Activated naive CD4-positive, alpha-beta T cell treated with anti-CD3 and anti-CD28 coated beads, Interleukin-2, amount 50 U/mL, for 16 hours (primary cell): ENCODE measurements at places on chromosomes 13 and 19.

GRCh38 chr19:18408053-18408476 lies 10.6 kb upstream of the LRRC25 start:
- no peak for DNase-seq

GRCh38 chr13:73025217-73026012 lies 33.4 kb upstream of the KLF5 start:
- DNase-seq: no peak

DNA sequence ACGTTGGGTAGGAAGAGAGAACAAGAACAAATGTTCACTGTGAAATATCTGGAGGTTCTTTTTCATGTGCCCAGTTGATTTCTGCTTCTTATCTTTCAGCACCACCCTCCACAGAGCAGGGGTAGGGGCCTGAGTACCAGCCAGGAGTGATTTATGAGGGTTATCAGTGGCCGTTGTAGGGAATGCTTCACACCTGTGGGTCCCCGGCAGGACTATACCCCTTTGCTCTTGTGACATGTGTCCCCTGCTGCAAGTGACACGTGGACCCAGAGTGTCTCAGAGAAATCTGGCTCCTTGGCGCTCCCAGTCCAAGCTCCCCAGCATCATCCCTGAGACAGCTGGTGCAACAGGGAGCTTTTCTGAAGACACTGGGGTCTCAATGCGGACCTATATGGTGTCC lies 29.7 kb downstream of the SIAH3 start:
- DNase-seq: no peak

- DNase-seq: no peak
These were observed 116.7 kb downstream of the SOX1 start for GRCh38 chr13:112183532-112184090.

DNA sequence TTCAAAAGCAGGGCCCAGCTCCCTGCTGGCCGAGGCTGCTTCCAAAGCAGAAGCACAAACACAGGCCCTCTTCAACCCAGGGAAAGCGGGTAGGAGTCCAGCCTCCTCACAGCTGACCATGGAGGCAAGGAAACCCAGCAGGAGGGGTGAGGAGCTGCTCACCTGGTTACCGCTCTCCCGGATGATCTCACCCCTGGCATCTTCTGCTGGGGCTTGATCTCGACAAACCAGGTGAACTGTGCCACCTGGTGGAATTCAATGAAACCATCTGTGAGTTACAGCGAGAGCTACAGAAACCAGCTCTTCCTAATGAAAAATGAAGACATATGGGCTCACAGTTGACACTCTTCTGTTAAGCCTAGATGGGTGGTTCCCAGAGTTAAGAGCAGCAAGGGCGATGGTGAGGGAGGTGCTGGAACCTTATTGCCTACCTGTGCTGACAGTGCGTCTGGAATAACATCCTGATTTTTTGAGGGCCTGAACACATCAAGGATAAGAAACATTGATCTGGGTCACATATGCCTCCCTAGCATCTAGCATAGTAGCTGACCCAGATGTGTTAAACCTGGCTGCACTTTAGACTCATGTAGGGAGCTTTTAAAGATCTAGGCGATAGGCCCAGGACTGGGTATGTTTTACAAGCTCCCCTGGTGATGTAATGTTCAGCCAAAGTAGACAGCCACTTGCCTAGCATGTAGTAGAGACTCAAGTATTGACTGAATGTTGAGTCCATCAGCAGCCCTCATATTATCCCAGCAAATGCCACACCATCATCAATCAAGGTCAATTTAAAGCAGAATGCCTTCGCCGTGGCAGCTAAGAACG lies 6.1 kb downstream of the DHRS12 start:
- peak; percentile 63 for DNase-seq

GRCh38 chr19:36527873-36528193 lies 238 bp downstream of the ZNF260 start:
- DNase-seq: no peak

DNA sequence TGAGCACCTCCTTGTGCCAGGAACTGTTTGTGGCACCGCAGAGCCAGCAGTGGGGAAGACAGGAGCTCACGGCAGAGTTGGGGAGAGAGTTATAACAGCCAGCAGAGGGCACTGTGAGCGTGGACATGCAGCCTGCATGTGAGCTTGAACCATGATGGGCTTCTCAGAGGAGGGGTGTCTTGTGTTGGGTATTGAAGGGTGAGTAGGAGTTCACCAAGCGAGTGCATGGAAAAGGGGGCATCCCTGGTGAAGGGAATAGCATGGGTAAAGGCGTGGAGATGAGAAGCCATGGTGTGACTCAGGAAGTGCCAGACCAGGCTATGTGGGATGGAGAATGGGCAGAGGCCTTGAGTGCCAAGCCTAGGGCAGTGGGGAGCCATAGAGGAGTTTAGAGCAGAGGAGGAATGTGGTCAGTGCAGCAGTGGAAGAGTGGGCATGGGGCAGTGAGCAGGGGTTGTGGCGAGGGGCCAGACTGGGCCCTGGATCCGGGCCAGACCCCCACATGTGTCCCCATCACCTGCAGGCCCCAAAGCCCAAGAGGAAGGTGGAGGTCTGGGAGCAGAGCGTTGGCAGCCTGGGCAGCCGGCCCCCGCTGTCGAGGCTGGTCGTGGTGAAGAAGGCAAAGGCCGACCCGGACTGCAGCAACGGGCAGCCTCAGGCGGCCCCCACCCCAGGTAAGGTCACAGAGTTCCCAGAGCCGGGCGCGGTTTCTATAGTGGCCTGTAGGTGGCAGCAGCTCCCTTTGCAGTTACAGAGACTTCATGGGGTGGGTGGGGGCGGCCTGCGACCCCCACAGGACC lies 11.8 kb upstream of the SHD start:
- peak; percentile 68 for DNase-seq

- DNase-seq: peak; percentile 49
These were observed 28.2 kb upstream of the GPI start for GRCh38 chr19:34336781-34337271.

DNA sequence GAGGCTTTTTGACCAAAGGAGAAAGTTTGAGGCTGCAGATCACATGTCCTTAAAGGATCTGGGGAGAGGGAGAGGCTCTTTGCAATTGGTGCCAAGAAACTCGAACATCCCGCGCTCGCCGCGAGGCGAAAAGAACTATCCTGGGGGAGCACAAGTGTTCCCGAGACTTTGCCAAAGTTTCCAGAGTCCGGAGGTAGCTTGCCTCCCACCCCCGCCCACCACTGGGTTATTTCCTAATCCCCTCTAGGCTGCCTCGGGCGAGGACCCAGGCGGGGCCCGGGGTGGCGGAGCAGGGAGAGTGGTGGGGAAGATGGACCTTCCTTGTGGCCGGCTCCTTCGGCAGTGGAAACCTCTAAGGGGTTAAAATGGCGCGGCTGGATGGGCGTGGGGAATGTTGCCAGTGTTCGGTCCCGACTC lies 114.5 kb downstream of the KCNRG start:
- no peak for DNase-seq

GRCh38 chr19:55554741-55555152 lies 9.4 kb upstream of the SBK3 start:
- DNase-seq: no peak

DNA sequence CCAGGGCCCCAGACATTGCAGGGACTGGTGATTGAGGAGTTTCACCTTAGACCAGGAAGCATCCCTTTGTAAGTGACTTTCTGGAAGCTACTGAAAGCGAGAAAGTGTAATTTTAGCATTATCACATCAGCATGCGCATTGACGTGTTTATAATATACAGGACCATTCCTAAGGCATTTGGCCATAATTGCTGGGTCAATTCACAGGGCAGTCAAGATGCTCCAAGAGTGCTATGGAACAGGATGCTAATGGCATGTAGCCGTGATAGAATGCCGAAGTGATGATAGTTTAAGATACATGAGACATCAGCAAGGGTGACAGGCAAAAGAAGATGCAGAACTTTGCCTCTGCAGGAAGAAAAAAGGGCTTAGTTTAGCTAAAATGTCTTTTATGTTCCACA lies 347.6 kb upstream of the NBEA start:
- DNase-seq: no peak

- DNase-seq: no peak
These were observed 46.0 kb downstream of the MICU2 start for GRCh38 chr13:21557995-21558394.

DNA sequence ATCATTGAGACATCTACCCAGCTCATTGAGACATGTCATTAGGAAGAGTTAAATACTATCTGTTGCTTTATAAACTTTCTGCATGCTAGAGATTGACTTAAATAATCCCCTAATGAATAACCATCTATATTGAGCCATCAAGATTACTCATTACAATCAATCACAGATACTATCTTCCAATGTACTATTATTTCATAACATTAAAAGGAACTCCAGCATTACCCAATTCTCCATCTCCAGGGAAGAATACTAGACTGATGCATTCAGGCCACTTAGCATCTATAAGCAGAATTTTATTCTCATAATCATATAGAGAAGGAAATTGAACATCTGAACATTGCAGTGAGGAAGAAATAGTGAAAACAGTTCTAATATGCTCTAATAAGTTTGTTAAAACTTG lies 8.0 kb downstream of the EPSTI1 start:
- no peak for DNase-seq

DNA sequence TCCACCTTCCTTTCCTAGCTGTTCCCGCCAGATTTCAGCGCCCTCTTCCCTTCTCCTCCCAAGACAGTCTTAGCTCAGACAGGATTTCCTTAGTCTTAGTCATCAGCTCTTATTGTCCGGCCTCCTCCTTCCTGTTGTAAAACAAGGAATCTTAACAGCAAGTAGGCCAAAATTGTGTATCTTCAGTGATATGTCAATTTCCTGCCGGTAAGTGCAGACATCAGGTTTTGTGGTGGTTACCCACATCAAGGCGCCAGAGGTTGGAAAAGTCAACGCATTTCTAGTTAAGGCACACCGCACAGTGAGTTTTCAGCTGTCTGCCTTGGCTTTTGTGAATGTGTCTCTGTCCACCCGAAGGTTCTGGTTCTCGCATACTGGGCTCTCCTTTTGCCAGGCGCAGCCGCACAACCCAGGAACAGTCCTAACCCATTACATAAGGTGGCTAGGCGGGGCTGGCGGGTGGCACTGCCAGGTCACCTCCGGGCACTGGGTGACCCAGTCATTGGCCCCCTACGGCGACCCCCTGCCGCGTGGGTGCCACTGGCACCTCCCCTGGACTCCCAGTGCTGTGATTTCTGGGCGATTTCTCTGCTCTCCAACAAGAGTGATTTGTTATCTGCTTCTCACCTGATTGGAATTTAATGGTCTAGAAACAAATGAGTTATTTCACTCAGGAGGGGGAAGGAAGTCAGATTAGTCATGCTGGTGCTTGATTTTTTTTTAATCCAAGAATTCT lies 12.9 kb downstream of the COL4A2 start:
- DNase-seq: no peak

DNA sequence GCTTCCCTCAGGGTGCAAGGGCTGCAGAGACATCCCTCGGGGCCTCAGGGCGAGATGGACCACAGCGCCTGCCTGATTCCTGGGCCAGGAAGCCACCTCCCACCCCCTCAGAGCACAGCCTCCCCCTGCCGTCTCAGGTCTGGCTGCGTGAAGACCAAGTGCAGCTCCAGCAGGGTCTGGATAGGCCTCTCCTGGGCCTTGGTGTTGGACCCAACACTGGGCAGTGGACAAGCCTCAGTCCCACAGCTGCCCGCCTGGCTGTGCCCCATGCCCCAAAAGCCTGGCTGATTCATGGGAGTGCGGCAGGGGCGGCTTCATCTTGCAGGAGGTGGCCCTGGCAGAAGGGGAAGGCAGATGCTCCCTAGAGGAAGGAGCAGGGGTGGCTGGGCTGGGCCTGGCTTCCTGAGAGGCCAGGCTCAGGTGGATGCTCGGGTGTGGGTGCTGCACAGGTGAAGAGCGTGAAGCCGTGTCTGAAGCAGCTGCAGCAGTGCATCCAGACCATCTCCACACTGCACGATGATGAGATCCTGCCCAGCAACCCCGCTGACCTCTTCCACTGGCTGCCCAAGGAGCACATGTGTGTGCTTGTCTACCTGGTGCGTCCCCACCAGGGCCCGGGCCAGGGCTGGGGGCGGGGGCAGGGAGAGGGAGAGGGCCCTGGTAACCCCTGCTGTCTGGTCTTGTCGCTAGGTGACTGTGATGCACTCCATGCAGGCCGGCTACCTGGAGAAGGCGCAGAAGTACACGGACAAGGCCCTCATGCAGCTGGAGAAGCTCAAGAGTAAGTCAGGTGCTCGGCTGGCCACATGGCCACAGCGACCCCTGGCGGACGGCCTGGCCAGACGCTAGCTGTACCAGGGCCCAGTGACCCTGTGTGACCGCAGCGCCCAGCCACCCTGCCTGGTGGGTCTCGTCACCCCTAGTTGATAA lies 21.7 kb downstream of the MAU2 start:
- DNase-seq: no peak

- DNase-seq: no peak
These were observed 5.8 kb downstream of the PARP4 start for GRCh38 chr13:24506698-24507335.

DNA sequence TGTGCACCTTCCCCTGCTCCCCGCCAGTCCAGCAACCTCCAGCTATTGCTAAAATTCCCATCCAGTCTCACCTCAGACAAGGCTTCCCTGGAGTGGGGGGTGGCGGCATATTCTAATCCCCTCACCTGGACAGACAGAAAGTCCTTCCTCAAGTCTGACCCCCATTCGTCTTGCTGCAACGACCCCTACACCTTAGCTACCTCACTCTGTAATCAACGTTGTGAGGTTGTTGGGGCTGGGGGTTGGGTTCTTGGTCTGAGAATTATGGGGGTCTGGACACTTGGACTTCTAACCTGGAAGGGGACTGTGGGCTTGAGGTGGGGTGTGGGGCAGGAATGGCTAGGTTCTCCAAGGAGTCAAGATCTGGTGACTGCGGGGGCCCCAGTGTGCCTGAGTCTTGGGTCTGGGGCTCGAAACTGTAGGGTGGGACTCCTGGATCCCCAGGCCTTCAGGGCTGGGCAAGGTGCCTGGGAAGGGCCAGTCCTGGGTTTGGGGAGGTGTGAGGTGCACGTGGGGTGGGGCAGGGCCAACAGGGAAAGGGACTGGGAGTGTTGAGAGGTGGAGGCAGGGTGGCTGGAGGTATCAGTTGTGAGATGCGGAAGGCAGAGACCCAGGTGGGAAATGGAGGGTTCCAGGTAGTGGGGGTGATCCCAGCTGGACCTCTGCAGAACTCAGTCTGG lies 1.3 kb downstream of the FOXA3 start:
- DNase-seq: no peak
